Stimulated activated CD4-positive, alpha-beta T cell treated with anti-CD3 and anti-CD28 coated beads, TNF-alpha, amount 100 ng/mL, for 48 hours (primary cell): ENCODE measurements at places on chromosomes 3 and 15.

- no peak for DNase-seq
Observed at GRCh38 chr3:53236112-53236841, 19.5 kb downstream of the TKT start.

DNA sequence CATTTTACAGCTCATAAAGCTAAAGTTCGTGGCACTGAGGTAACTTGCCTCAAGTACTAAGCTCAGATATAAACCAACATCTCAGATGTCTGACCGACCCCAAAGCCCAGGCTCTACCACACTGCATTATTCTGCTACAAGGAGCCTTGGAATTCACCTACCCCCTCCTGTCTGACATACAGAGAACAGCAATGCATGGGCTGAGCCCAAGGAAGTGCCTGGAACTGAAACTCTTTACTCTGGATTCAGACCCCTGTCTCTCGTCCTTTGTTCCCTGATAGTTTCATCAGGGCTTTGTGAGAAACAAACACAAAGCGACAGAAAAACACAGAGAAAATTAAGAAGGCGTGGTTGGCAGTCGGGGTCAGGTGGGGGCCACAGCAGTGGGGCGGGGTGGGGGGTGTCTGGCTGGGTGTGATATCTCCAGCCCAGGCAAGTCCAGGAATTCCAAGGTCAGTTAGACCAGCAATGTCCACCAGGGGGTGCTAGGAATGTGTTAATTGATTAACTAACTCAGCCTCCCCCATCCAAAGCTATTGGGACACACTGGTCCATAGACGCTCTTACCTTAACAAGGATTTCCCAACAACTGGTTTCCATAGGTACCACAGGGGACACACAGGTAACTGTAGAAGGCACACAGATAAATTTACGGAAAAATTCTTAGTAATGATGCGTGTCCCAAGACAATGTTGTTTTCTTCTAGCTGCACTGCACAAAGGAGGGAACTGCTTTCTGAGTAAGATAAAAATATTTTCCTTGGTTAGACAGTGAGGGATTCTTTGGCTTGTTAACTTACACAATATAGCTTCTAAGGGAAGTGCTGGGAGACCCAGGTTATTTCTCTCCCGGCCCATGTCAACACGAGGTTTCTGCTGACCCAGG, 18.8 kb upstream of the SSUH2 start:
- peak; percentile 17 for DNase-seq

- DNase-seq: no peak
Observed at GRCh38 chr3:30135190-30135589, 471.2 kb upstream of the TGFBR2 start.

DNA sequence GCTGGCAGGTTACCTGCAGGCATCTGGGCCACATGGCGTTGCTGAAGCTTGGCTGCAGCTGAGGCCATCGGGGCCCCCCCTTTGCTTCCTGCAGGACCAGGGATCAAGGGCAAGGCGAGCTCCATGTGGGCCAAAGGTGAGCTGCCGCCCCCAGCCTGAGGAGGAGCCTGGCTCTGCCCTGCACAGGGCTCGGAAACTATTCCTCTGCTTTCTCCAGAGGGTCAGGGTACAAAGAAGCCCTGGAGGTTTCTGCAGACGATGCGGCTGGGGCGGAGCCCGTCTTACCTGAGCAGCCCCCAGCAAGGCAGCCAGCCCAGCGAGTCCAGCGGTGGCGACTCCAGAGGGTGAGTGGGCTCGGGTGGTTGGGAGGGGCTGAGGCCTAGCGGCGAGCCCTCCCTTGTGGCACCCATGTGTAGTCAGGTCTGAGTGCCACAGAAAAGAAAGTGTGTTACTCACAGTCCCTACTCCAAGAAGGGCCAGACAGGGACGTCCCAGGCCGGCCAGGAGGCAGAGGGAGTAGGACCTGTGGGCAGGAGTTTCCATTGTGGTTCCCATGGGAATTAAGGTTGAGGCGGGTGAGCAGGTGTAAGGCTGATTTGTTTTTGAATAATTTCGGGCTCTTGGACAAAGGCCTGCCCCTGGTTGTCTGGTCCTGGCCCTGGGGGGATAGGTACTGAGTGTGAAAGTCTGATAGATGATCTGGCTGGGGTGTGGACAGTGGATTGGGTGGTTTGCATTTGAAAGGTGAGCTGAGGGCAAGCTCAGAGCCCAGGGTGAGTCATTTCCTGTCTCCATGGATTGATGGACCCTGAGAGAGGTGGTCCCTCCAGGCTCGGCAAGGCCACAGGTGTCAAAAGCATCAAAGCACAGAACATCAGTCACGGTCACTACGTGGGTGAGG, 25.4 kb downstream of the CFAP100 start:
- no peak for DNase-seq

GRCh38 chr3:134576426-134576825, 74.4 kb downstream of the KY start:
- no peak for DNase-seq

- DNase-seq: no peak
Observed at GRCh38 chr3:49511639-49512038, 41.6 kb downstream of the DAG1 start.

DNA sequence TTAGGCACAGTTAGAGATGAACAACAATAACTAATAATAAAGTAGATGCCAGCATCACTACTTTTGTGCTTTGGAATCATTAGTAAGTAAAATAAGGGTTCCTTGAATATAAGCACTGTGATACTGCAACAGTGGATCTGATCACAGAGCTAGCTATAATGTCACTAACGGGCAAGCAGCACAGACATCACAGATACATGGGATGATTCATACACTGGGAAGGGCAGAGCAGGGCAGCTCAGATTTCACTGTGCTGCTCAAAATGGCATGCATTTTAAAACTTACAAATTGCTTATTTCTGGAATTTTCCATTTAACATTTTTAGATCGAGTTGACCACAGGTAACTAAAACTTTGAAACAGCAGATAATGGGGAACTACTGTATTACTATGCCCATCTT, 476.6 kb downstream of the FHIT start:
- DNase-seq: no peak

DNA sequence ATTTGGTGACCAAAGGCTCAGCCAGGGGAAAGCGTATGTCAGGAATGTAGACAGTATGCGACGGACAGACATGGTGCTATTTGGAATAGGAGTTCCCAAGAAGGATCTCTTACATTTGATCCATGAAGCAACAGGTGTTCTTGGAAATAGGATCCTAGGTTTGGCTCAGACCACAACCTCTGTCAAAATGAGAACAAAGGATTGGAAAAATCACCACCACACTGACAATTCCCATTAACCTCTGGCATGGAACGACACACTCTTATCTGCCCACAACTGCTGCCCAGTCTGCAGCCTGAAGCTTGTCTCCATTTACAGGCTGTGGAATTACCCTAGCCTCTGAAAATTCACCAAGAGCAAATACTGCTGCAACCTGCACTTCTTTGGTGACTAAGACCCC, 33.6 kb upstream of the LRRN1 start:
- no peak for DNase-seq

- no peak for DNase-seq
Observed at GRCh38 chr3:49222002-49222401, 50.6 kb downstream of the KLHDC8B start.

DNA sequence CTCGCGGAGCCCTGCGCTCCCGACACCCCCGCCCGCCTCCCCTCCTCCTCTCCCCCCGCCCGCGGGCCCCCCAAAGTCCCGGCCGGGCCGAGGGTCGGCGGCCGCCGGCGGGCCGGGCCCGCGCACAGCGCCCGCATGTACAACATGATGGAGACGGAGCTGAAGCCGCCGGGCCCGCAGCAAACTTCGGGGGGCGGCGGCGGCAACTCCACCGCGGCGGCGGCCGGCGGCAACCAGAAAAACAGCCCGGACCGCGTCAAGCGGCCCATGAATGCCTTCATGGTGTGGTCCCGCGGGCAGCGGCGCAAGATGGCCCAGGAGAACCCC, 464 bp downstream of the SOX2 start:
- no peak for DNase-seq

- DNase-seq: no peak
Observed at GRCh38 chr3:146345900-146346299, 95.0 kb upstream of the PLSCR4 start.

DNA sequence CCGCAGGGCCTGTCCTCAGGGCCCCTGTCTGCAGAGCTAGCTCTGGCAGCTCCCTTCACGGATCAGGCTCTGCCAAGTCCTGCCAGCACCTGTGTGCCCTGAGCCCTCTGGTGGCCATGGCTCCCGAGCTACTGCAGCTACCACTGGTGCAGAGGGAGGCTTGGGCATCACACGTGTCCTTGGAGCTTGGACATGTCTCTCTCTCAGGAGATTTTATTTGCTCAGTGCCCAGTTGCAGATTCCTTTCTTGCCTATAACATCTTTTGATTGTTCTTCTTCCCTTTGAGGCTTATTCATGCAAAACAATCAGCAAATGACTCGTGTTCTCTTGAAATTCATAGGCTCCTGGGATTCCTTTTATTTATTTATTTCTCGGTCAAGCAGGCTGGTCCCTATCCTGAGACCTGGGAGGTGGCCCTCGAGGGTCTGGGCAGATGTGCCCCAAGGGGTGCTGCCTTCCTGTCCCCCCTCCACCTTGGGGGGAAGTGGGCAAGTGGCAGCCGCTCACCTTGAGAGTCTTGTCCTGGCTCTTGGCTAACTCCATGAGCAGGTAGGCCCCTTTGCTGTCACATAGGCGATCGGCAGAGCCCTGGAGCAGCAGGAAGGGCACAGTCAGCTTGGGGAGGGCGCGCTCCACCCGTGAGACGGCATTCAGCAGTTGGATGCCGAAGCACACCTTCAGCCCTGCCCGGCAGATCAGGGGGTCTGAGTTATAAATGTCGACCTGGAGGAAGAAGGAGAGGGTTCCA, 21.9 kb downstream of the ABTB1 start:
- no peak for DNase-seq

- no peak for DNase-seq
Observed at GRCh38 chr3:145698749-145699148, 462.2 kb downstream of the PLOD2 start.

DNA sequence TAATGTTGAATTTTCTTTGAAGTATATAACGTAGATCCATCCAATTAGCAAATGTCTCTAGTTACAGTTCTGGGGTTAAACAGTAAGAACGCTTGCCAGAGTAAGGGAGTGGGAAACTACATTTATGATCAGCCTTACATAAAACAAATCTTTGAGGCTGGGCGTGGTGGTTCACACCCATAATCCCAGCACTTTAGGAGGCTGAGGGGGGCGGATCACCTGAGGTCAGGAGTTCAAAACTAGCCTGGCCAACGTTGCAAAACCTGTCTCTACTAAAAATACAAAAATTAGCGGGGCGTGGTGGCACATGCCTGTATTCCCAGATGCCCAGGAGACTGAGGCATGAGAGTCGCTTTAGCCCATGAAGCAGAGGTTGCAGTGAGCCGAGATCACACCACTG, 50.1 kb upstream of the GATM start:
- no peak for DNase-seq

DNA sequence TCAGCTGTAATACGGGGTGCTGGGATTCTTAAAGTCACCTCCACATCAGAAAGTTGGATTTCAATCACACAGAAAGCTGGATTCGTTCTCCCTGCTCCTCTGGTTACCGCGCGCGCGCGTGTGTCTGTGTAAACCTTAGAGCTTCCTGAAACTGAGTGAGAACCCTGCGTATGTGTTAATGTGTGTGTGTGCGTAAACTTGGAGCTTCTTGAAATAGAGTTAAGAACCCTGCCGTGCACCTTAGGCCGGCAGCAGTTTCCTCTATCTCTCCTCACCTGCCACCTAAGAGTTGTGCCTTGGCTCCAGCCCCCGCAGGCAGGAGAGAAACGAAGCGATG, 531 bp downstream of the LZTFL1 start:
- no peak for DNase-seq

GRCh38 chr15:59553879-59554735, 57.5 kb upstream of the GCNT3 start:
- no peak for DNase-seq

DNA sequence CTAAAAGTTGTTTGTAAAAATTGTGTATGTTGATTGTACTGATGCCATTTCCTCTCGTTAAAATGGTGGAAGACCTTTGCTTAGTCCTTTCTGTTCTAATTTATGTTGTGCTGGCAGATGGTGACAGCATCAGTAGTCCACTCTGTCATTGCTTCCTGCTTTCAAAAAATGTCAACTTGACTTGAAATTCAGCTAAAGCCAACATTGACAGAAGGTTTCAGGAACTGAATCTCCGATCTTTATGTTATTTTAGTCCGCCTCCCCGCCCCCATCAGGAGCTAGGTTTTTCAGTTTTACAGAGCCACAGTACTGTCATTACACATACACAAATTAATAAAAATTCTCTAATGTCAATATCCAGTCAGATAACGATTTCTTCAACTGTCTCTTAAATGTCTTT, 1.5 kb downstream of the CEP63 start:
- no peak for DNase-seq

DNA sequence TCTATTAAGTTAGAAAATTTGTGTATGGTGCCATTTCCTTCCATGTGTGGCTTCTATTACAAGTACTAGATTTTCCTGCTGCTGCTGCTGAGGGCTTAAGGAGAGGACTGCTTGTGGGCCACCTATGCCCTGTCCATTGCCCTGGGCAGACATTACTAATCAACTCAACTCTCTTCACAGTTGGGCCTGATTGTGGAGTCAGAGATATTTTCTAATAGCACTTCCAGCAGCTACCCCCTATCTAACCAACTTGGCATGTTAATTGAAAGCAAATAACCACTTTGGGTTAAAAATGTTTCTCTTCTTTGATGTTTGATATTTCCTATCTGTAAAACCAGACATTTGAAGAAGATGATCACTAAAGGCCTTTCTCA, 242.0 kb downstream of the EDEM1 start:
- DNase-seq: no peak

DNA sequence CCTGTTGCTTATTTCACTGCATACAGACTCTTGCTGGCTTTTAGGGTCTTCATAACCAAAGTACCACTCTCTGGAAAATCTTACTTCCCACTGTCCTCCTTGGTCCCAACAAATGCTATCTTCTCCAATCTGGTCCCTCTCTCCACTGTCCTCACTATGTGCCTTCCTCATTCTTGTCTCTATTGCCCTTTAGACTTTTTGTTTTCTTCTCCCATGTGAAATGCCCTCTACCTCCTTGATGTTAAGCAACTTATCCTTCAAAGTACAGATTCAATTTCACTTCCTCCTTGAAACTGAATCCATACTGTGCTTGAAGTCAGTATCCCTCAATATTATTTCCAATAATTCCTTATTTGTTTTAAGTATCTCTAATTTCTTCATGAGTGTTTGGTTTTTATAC, 60.8 kb downstream of the CGGBP1 start:
- DNase-seq: no peak

DNA sequence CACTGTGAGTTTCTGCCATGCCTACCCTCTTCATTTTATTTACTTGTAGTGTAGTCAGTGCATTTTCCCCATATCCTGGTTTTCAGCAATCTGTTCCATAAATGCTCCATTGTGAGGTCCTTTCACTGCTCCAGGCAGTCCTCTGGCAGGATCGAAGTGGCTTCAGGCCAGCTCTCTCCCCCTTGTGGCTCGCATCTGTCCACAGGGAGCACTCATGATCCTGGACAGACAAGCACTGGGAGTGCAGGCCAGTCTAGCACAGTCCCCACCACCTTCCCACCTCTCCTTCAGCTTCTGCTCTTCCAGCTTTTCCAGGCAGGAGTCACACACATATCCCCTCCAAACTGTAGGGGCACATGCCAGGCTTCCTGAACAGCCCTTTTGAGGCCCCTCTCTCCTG, 173.6 kb downstream of the PPM1L start:
- no peak for DNase-seq

- DNase-seq: no peak
Observed at GRCh38 chr15:40229316-40229715, 9.5 kb upstream of the PAK6 start.

- DNase-seq: no peak
Observed at GRCh38 chr3:51257870-51258269, 127.2 kb upstream of the MANF start.

- DNase-seq: peak; percentile 69
Observed at GRCh38 chr3:17151598-17152373, 267.0 kb downstream of the PLCL2 start.

- no peak for DNase-seq
Observed at GRCh38 chr15:48447058-48447457, 115.8 kb downstream of the DUT start.
